Esophagus squamous epithelium (tissue), 5 donors: ENCODE measurements at places on chromosomes 5 and 9.

DNA sequence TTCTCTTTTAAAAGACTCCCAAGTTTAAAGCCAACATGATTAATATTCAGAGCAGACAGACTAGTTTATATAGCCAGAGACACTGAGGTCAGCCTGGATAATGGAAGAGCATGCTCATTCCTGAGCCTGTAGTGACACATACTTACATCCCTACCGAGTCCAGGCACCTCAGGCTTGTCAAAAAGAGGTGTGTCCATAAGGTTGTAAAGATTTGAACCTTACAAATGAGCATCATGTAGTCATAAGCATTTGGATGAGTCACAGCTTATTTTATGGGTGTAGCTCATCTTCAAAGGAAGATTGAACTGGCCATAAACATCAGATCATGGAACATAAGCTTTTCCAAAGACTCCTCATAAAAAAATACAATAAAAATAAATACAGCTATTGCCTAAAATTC, 333.5 kb downstream of the EFNA5 start:
- DNase-seq, result no peak

GRCh38 chr9:88710449-88710848, 175.5 kb downstream of the NXNL2 start:
- no peak for DNase-seq

DNA sequence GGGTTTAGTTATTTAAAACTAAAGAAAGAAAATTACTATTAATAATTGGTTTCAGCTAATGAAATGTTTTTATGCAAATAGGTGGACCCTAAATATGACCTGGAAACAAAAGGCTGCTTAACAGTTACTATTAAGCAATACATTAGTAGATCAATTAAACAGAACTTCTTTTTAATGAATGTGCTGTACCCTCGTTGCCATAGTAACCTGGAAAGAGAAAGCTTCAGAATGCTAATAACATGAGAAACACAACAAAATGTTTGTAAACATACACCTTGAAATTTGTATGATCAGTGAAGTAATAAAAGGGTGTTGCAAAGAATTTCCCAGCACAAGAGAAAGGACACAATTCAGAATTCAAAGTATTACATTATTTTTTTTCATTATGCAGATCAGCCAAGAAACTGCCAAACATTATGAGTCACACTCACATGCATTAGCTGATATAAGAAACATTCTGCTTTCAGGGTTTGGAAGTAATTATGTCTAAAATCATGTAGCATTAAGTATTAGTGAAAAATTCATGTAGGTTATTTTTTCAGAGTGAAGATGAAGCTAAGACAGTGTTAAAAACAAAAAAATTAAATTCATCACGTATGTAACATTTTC, 348.3 kb downstream of the ISL1 start:
- DNase-seq, result no peak

DNA sequence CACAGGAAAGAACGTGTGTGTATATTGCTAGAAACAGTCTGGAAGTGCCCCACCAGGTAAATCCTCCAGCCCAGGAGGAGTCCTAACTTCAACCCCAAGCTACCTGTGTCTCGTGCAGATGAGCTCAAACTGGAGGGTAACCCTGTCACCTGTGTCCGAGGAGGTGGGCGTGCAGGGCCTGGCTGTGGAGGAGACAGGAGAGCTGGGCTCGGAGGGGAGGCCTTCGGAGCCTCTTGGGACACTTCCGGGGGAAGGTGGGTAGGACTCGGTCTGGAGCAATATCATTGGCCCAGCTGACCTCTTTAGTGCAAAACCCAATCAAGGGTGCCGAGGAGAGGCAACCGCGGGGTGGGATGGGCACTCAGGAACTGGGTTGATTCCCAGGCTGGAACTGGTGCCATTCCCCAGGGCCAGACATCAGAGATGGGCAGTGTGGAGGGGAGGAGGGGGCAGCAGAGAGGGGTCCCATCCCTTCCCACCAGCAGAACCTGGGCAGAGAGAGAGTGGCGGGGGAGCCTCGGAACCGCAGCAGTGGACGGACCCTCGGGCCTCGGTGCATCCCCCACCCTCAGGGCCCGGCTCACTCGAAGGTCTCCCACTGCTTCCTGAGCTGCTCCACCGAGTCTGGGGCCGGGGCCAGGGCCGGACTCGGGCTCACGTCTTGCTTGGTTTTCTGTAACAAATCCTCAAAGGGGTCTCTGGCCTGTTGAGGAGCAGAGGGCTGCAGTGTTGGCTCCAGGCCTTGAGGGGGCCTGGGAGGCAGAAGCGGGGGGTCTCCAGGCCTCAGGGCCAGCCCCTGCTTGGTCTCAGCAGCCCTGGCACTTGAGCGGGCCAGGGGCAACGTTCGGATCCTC, 25.1 kb downstream of the CRB2 start:
- DNase-seq, result no peak

DNA sequence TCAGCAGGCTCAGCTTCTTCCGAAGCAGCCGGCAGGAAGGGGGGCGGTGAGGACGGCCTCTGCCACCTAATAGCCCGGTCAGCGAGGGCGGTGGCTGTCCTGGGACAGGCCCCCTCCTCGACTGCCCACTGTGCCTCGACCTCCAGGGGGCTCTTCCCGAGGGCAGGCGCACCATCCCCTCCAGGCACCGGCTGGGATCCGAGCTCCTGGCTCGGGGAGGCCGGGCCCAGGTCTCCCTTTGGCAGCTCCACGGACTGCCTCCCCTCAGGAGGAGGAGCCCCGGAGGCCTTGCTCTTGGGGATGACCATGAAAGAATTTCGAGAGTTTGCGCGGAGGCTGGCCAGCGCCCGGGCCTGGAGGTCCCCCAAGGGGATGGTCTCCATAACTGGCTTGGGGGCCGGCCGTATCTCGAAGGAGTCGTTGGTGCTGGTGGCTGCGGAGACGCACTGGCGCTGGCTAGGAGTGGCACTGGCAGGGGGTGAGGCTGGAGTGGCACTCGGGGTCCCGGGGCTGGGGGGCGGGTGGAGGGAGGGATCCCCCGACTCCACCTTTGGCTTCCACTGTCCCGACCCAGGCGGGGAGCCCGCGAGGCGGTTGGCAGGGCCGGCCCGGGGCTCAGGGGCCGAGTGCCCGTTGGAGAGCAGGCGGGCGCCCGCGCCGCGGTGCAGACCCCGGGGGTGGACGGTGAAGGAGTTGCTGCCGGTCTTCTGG, 975 bp downstream of the TPRN start:
- no peak for DNase-seq

DNA sequence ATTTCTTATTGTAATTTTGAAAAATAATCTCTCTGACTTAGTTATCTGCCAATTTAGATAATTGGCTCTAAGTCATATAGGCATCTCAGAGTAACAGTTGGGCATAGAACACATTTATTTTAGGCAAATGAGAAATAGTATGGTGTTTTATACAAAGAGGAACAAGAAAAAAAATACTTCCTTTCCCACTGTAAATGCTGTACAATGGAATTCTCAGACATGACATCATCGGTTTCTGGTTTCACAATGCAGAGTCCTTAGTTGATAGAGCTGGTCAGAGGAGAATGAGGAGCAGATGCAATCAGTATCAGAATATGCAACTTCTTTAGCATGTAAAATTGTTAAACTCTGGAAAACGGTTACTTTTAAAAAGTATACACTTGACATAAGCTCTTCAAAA, 49.4 kb downstream of the PLK2 start:
- no peak for DNase-seq

DNA sequence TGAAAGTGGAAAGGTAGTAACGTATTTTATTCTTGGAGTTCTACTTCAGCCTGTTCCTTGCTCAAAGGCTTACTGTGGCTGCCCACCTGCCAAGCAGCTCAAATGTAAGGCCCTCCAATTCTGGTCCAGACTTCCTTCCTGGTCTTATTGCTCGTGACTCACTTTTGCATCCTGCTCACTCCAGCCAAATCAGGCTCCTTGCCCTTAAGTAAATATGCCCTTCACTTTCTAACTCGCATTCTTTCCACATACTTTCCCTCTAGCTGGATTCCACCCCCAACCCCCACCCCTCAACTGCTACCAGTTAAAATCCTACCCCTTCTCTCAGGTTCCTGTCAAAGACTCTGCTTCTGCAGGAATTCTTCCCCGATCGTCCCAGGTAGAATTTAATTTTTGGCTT, 96.6 kb downstream of the GALNT10 start:
- DNase-seq, result no peak
